ENCODE measurements at places on chromosomes 3 and 15.

- DNase-seq = no peak
Measured at GRCh38 chr15:90058308-90058707, 44.0 kb downstream of the IDH2 start.

DNA sequence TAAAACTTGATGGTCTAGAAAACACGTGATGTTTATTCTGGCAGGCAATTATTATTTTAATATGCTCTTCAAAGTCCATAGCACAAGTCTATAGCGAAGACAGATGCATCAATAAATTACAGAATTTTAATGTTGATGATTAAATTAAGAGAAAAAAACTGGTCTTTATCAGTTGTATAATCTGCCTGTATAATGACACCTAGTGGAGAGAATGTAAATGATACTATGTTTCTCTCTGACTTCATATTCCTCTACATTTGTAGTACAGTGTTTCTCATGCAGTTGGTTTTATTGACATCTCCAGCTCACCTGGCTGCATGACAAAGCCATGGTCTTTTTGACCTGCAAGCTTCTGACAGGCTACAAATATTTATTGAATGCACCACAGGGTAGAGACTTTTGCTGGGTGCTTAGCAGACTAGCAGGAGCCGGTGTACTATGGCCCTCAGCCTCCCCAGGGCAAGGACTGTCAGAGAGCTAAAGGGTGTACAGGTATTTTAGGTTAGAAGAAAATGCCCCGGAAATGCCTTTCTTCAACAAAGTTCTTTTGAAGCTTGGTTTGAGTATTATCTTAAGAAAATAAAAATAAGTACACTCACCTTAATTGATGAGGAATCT lies 289.9 kb downstream of the GAP43 start:
- DNase-seq = no peak

- no peak for DNase-seq
Measured at GRCh38 chr3:52004163-52004787, 8.6 kb upstream of the RPL29 start.

GRCh38 chr3:197878427-197878826 lies 71.6 kb upstream of the RPL35A start:
- DNase-seq = no peak

GRCh38 chr3:47731061-47731460 lies 50.6 kb downstream of the SMARCC1 start:
- DNase-seq = no peak

- DNase-seq = no peak
Measured at GRCh38 chr3:1216856-1217255, 124.0 kb downstream of the CNTN6 start.

Data from activated naive CD4-positive, alpha-beta T cell treated with anti-CD3 and anti-CD28 coated beads, Interleukin-2, amount 50 U/mL, for 16 hours (primary cell).